ENCODE measurements at places on chromosomes 3 and 15.

DNA sequence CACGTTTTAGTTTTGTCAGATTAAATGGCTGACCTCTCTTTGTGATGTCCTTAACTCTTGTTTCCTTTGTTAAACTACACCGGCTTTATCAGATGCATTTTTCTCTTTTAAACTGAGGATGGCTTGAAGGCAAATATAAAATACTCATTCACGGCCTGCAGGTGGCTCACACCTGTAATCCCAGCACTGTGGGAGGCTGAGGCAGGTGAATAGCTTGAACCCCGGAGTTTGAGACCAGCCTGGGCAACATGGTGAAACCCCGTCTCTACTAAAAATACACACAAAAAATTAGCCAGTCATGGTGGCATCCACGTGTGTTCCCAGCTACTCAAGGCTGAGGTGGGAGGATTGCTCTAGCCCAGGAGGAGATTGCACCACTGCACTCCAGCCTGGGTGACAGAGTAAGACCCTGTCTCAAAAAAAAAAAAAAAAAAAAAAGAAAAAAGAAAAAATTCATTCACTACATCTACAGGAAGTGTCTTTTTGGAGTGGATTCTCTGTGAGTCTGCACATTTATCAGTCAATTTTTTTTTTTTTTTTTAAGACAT lies 34.7 kb upstream of the SACM1L start:
- no peak for DNase-seq

GRCh38 chr3:170352936-170353335 lies 4.6 kb upstream of the SKIL start:
- no peak for DNase-seq

DNA sequence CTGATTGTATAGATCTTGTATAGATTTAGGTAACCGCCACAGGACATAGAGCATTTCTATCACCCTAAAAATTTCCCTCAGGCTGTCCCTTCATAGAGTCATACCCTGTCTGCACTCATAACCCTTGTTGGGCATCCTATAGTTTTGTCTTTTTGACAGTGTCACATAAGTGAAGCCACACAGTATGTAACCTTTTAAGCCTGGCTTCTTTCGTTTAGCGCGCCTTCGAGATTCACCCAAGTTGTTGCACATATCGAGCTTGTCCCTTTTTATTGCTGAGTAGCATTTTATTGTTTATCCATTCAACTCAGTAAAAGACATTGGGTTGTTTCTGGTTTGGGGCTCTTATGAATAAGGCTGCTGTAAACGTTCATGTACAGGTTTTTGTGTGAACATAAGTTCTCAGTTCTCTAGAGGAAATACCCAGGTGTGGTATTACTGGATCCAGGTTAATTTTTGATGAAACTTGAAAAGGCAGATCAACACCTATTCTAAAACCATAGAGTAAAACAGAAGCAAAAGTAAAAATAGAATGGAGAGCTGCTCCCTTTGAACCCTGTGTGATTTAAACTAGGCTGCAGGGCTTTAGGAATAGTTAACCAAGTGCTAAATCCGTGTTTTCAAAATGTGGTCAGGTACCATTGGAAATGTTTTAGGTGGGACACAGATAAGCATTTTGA lies 49.5 kb downstream of the CD86 start:
- no peak for DNase-seq

GRCh38 chr3:10753964-10754363 lies 62.1 kb upstream of the SLC6A11 start:
- DNase-seq, result no peak

GRCh38 chr3:41304593-41304992 lies 105.3 kb downstream of the CTNNB1 start:
- DNase-seq, result no peak

- DNase-seq, result no peak
These were observed 120.7 kb downstream of the ADCY5 start for GRCh38 chr3:123327956-123328850.

- DNase-seq, result peak; percentile 39
These were observed 41.7 kb downstream of the ARIH1 start for GRCh38 chr15:72515591-72516389.

GRCh38 chr15:76576523-76577279 lies 240.1 kb downstream of the ISL2 start:
- no peak for DNase-seq

GRCh38 chr3:87706176-87706575 lies 352.6 kb downstream of the CGGBP1 start:
- DNase-seq, result no peak

DNA sequence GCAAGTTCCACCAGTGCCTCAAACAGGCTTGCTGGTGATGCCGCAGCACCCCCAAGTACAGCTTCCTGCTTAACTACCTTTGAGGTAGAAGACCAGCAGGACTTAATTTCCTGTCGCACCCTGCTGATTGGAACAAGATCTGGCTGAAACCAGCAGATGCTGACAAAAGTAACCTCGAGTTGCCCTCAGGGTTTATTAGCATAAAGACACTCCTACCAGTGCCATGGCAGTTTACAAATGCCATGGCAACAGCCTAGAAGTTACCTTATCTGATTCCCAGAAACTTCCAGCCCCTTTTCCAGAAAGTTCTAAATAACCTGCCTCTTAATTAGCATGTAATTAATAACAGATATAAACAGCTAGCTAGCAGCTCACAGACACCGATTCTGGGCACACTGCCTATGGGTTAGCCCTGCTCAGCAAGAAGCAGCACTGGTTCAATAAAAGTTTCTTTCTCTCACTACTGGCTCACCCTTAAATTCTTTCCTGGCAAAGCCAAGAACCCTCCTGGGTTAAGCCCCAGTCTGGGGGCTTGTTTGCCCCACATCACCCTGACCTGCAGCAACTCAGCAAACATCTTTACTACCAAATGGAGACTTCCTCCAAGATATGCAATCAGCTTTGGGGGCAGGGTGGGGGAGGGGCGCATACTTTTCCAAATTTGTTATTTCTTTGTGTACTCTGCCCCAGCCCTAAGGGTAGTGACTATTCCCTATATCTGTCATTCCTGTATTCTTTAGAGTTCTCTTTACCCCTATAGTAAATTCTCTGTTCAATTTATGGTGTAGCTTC lies 54.2 kb downstream of the MAP4 start:
- no peak for DNase-seq

- no peak for DNase-seq
These were observed 220.0 kb downstream of the FAM43A start for GRCh38 chr3:194905696-194906095.

DNA sequence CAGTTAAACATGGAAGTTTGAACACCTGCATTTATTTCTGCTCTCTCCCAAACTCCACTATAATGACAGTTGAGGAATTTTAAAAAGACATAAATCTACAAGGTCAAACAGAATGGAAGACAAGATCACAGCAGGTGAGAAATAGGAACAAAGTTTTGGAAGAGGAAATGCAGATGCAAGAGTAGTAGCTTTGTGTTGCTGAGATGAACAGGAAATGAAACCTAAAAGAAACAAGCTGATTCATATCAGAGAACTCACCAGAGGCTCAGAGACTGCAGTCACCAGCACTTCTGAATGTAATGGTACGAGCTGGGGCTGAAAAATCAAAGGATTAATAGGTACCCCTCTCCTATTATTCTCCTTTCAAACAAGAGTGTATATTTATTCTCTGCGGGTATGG lies 459.9 kb downstream of the RAP2B start:
- DNase-seq, result no peak

Measured in NCI-H1105 treated with DMSO at 0.1 percent for 48 hours (cell line).